ENCODE measurements at places on chromosomes 2 and 18.

DNA sequence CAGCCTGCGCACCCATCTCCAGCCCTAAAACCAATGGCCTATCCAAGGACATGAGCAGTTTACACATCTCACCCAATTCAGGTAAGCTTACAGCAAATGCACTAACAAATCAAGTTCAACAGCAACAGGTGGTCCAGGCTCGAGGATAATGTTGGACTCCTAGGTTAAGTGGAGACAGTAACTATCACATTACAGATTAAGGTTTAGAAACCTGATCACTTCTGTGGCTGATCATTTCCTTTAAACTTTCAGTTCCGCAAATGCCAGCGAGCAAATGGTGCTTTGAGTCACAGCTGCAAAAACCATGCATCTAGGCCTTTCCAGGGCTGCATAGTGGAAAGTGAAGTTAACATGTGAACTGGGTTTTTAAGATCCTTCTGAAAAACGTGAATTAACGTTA, 259.4 kb downstream of the GBX2 start:
- no peak for DNase-seq

- DNase-seq: no peak
These were observed 22.1 kb upstream of the PTPN2 start for GRCh38 chr18:12906119-12906518.

GRCh38 chr2:231000211-231000904, 4.4 kb downstream of the SPATA3 start:
- DNase-seq: no peak

DNA sequence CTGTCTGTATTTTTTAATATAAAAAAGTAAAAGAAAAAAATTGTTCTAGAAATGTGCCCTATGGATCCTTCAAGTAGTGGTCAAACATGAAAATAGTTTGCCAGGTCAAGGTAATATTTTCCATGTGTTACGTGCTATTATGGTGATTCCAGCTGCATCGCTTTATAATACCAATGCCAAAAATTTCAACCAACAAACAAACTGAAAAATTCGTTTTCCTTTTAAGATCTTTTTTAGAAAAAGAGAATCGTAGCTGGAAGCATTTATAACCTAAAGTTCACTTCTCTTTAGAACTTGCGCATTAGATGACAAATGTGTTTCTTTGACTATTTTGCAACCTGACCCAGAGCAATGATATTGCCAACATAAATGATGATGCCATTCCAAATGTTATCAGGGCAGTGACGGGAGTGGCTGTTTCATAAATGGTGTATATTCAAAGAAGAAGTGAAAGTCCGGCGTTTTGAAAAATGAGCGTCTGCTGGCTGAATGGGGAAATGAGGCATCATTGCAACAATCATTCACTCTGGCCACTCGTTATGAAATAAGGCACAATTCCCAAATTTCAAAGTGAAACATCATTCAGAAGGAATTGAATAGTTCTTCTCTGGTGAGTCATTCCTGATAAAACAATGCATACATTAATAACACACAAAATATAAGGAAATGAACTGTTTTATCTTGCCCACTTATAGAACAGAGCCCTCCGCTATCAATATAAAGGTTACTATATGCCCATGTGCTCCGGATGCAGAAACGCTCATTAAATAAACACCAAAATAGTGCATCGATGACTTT, 297.4 kb downstream of the TGIF1 start:
- peak; percentile 45 for DNase-seq

DNA sequence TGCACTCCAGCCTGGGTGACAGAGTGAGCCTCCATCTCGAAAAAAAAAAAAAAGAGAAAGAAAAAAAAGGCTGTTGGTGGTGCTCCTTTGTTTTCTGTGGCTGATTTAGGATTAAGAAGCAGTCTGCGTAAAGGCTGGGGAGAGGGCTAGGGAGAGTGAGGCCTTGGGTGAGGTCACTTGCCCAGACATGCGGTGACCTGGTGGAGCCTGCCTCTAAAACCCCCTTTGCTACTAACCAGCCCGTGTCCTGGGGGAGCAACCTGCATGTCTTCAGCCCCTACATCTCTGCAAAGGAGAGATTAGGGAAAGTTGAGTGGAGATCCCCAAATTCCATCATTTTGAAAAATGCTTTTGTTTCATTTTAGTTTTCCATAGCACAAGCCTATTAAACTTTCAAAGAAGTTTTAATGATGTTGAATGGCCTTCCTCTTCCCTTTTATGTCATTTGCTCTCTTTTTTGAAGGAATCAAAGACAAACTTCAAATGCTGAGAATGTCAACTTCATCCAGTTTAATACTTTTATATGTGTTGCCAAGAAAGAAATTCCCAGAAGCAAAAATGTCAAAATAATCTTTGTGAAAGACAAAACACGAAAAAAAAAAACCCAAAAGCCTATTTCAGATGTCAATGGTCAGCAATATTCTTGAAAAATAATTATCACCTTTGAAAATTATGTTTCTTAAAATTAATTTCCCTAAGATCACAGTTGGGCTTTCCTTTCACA, 38.9 kb upstream of the RALBP1 start:
- DNase-seq: no peak

- no peak for DNase-seq
These were observed 81.9 kb downstream of the MEP1B start for GRCh38 chr18:32271672-32272208.

DNA sequence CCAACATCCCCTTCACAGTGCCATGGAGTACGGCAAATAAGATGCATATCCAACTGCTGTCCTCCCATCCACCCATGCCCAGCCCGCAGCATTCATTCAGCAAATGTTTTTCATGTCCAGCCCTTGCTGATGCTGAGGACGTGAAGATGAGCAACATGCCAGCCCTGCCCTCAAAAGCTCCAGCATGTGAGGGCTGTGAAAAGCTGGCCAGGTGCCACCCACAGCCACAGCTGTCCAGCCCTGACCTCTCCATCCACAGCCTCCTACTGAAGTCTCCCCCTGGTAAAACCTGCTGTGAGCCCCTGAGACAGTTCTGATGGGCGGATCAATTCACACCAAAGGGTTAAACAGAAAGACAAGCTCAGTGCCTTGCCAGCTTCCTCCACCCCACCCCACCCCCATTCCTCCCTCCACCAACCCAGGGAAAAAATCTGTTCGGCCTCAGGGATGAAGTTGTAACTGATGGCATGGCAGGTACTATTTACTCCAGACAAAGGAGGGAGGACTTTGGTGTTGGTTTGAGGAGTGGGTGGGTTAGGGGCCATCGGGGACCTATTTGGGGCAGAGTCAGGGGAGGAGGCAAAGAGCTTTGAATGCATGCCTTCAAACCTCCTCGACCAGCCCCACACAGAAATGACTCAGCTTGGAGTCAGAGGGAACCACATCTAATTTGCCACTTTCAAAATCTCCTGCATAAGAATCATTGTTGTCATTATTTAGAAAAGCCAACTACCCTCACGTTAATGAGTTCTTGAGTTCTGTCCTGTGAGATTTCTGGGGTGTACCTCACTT, 4.3 kb downstream of the ZBTB7C start:
- DNase-seq: no peak

DNA sequence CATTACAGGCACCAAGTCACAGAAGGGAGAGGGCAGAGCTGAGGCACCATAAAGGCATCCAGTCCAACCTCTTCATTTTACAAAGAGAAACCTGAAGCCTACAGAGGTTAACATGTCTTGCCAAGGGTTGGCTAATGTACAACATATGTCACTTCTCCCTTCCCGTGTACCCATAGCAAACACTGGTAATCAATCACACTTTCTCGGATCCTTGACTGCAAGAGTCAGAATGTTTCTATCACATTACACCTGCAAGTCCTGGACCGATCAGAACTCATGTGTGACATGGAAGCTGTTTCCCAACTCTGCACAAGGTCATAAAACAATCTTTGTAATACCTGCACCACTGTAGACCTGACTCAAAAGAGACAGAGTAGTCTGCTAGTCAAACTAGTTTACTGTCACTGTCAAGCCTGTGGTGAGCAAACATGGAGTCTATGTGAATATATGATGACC, 6.0 kb downstream of the ANKRD44 start:
- no peak for DNase-seq

GRCh38 chr2:222025881-222026271, 272.9 kb downstream of the PAX3 start:
- no peak for DNase-seq

DNA sequence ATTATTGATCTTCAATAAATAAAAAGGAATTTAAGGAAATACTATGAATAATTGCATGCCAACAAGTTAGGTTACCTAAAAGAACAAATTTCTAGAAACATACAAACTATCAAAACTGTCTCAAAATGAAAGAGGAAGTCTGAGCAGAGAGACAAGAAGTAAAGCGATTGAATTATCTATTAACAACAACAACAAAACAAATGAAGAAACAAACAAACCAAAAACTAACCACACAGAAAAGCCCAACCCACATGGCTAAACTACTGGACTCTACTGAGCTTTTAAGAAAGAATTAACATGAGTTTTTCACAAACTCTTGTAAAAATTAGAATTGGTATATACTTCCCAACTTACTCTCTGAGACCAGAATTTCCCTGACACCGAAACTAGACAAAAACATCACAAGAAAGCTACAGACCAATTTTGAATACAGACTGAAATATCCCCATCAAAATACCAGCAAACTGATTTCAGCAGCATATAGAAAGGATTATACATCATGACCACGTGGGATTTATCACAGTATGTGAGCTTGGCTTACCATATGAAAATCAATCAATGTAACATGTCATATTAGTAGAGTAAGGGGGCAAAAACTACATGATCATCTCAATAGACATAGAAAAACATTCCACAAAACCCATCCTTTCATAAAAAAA, 16.6 kb upstream of the GALNT1 start:
- no peak for DNase-seq

- no peak for DNase-seq
These were observed 145.7 kb downstream of the CERS6 start for GRCh38 chr2:168601741-168602140.

DNA sequence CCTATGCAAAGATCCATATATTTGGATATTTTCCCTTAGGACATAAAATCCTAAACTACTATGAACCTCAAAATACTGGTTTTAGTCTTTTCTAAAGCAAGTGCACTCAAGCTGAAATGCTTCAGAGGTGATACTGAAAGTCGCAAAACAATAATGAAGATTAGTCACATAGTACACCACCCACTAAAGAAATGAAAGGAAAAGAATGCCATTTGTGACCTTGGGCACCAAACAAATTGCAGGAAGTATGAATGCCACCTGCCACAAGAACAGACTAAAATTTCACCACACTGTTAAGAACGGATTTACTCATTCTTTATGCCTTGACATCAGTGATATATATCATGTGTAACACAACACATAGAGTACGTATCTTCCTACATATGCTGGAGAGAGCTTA, 161.5 kb downstream of the ZNF521 start:
- no peak for DNase-seq

Data from HS-27A (cell line).